ENCODE measurements at places on chromosomes 2 and 18.

- DNase-seq = no peak
Measured at GRCh38 chr18:45243340-45244110, 371.8 kb upstream of the SLC14A2 start.

- DNase-seq = no peak
Measured at GRCh38 chr18:76754351-76754750, 68.0 kb upstream of the ZNF236 start.

GRCh38 chr2:75870651-75871137, 160.0 kb upstream of the GCFC2 start:
- no peak for DNase-seq

GRCh38 chr2:980176-980575, 29.5 kb downstream of the SNTG2 start:
- DNase-seq = no peak

DNA sequence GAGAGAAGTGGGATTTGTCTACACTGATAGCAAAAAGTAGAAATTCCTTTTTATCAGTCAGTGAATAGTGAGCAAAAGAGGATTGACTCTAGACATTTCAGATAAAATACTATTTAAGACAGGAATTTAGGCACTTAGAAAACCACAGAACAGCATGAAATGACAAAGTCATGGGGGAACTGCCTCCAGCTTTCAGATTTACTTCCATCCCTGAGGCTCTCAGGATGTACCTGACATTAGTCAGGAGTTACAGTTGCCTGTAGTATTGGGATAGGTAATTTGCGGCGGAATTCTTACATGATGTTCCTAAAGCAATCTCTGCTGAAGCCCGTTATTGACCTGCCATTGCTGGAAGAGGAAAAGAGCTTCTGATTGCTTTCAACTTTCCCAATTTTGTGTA, 337.1 kb upstream of the MAP2 start:
- no peak for DNase-seq

DNA sequence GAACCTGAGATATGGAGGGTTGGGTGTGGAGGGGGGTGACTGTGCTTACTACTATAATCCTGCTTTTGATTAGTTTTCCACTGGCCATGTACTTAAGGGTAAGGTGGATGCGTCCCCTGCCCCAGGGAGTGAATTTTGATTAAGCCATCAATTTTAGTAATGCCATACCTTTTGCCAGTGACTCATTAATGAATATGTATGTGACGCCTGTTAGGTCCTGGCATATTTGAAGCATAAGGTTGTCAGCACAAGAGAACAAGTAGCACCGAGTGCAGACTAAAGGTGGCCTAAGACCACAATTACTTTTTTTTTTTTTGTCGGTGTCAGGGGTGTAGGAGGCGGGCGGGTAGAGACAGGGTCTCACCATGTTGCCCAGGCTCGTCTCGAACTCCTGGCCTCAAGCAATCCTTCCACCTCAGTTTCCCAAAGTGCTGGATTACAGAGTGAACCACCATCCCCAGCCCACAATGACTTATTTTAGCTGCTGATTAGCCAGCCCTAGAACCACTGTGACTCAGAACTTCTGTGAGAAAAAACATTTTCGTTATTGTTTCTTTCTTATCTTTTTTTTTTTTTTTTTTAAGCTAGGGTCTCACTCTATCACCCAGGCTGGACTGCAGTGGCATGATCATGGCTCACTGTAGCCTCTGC, 7.0 kb downstream of the TANC1 start:
- no peak for DNase-seq

DNA sequence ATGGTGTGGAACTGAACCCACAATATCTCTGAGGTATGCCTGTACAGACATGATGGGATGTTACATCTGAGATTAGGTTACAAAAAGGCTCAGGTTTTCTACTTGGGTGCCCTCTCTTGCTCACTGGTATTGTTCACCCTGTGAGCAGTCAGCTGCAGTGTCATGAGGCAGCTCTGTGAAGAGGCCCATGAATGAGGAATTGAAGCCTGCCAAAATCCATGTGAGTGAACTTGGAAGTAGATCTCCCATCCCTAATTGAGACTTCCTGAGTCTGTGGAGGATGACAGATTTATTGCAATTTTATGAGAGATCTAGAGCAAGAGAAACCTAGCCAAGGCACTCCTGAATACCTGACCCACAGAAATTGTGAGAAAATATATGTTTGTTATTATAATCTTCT, 404.9 kb upstream of the ZEB2 start:
- DNase-seq = no peak

GRCh38 chr2:133829450-133830020, 261.3 kb upstream of the NCKAP5 start:
- DNase-seq = no peak

DNA sequence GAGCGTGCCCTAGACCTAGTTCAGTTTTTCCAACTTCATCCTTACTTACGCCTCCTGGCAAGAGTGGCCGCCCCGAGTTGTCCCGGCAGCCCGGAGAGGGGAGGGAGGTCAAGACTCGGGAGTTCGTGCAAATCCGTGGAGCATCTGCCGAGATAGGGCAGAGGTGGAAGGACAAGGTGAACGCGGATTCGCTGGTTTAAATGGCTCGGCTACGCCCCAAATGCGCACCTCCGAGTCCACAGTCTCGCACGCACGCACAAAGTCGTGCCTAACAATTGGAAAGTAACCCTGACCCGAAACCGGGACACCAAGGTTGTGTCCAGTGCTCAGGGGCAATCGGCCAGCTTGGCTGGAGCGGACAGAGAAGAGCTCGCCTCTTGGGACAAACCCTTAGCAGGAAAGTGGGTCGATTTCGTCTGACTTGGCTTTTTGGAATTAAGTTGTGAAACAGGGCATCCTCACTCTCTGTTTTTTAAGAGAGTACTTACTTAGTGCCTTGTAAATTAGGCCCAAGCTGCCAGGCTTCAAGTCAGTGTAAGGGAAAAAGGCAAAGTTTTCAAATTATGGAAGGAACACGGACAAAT, 726 bp upstream of the SS18 start:
- no peak for DNase-seq

- DNase-seq = no peak
Measured at GRCh38 chr2:65465124-65465523, 32.7 kb upstream of the SPRED2 start.

All from stimulated activated CD4-positive, alpha-beta T cell treated with anti-CD3 and anti-CD28 coated beads, Interleukin-1b, Interleukin-23, amount 100 ng/mL, for 4 hours (primary cell).